ENCODE measurements at places on chromosomes 11 and 22. TPM values are rescaled to one million over a fixed set of nuclear protein-coding genes. Genes with fewer than 3 reads are reported as not detected.

ALDH3B1 gene
- 131 TPM for total RNA-seq

TRIM3 gene
- 20.7 TPM for total RNA-seq

RTN4RL2 gene
- total RNA-seq = 106 TPM

LTO1 gene
- 29.3 TPM for total RNA-seq

SYT12 gene
- total RNA-seq = 10.3 TPM

CRYBA4 gene
- not detected for total RNA-seq

NFRKB gene
- total RNA-seq = 13.8 TPM

MAPK8IP1 gene
- total RNA-seq = 5.8 TPM

TNNI2 gene
- not detected for total RNA-seq

RASSF10 gene
- total RNA-seq = 10.3 TPM

OR5P2 gene
- not detected for total RNA-seq

CDC45 gene
- total RNA-seq = 24.1 TPM

OR52K2 gene
- not detected for total RNA-seq

ANO1 gene
- total RNA-seq = 1.1 TPM

SYNGR1 gene
- total RNA-seq = 11.1 TPM

MS4A6A gene
- total RNA-seq = not detected
